ENCODE measurements at places on chromosomes 2 and 18.
A peak's percentile ranks its signal among the peaks of the same experiment; 100 is the strongest.

DNA sequence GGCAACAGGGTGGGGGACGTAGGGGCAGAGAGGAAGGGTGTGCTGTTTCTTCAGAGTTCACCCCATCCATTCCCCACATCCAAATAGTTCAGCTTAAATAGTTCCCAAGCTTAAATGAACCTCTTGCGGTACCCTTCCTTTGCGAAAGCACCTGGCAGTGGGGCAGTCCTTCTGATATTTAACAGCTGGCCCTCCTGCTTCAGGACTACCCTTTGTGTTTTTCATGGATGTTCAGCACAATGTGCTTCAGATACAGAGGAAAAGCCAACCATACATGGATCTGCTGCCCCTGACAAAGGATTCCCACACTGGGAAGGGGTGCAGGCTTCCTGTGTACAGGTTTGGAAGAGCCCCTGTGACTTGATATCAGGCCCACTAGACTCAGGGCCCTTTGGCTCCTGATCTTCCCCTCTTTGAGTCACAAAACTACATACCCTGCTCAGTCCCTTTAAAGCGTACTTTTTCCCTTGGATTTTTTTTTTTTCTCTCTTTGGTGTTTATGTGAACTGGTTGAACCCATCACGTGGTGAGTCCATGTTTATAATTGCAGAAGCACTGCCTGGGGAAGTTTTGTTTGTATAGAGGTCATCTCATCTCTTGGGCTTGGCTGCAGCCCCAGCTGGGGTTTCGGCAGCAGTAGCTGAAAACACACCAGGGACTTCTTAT lies 45.3 kb upstream of the IGFBP5 start:
- no peak for DNase-seq

- no peak for DNase-seq
Observed at GRCh38 chr2:37683241-37683640, 11.8 kb upstream of the CDC42EP3 start.

- DNase-seq: no peak
Observed at GRCh38 chr2:24203029-24203786, 28.4 kb downstream of the FAM228A start.

- DNase-seq: no peak
Observed at GRCh38 chr2:120323807-120324399, 22.0 kb upstream of the INHBB start.

- no peak for DNase-seq
Observed at GRCh38 chr2:131645177-131645765, 117.6 kb downstream of the CCDC74A start.

GRCh38 chr18:62558015-62558663 lies 35.3 kb downstream of the ZCCHC2 start:
- DNase-seq: no peak

GRCh38 chr2:9144617-9145016 lies 62.0 kb upstream of the ASAP2 start:
- DNase-seq: no peak

GRCh38 chr18:32255570-32255969 lies 65.7 kb downstream of the MEP1B start:
- no peak for DNase-seq

- no peak for DNase-seq
Observed at GRCh38 chr2:231395188-231396057, at the start of gene B3GNT7. Gene B3GNT7 (plus strand): TSS chr2:231395710. CDS start chr2:231395804, 94 bp downstream.

- DNase-seq: no peak
Observed at GRCh38 chr18:75393721-75394120, 33.8 kb downstream of the SMIM21 start.

DNA sequence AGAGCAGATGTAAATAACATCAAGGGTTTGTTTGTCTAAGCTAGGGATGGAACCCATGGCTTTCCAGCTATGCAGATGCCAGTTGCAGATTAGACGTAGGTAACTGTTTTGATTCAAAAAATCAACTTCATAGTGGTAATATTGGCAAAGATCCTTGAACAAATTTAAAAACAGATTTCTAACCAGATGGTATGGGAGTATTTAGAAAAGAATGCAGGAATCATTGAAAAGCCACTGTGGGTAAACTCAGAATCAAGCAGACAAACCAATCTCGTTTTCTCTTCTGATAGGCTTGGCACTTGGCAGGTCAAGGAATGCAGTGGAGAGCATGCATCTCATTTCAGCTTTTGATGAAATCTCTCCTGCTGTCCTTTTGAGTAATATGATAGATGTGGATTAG lies 377.5 kb downstream of the CLIP4 start:
- DNase-seq: no peak

GRCh38 chr2:220847589-220847988 lies 724.5 kb downstream of the EPHA4 start:
- DNase-seq: peak; percentile 93

- DNase-seq: peak; percentile 44
Observed at GRCh38 chr2:854460-854859, 96.2 kb upstream of the SNTG2 start.

DNA sequence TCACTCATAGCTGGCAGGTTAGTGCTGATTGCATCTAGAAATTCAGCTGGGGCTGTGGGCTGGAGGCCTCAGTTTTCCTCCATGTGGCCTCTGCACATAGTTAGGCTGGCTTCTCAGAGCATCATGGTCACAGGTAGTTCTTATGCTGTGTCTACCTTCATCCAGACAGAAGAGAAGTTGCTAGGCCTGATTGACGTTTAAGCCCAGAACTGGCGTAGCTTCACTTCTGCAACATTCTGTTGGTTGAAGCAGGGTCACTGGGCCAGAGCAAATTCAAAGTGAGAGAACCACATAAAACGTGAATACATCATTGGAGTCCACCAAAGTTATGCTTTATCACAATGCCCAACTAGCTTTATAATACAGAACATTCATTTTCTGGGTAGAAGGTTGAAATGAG lies 116.0 kb downstream of the SPP2 start:
- DNase-seq: no peak

GRCh38 chr2:1804865-1805264 lies 60.5 kb upstream of the PXDN start:
- DNase-seq: no peak

GRCh38 chr2:229296536-229296935 lies 25.4 kb upstream of the PID1 start:
- no peak for DNase-seq

- DNase-seq: no peak
Observed at GRCh38 chr2:191222952-191223351, 22.3 kb upstream of the MYO1B start.

- DNase-seq: peak; percentile 5
Observed at GRCh38 chr2:23360571-23361125, 24.3 kb upstream of the KLHL29 start.

- DNase-seq: peak; percentile 40
Observed at GRCh38 chr18:49560624-49561288, 1.1 kb upstream of the LIPG start.

DNA sequence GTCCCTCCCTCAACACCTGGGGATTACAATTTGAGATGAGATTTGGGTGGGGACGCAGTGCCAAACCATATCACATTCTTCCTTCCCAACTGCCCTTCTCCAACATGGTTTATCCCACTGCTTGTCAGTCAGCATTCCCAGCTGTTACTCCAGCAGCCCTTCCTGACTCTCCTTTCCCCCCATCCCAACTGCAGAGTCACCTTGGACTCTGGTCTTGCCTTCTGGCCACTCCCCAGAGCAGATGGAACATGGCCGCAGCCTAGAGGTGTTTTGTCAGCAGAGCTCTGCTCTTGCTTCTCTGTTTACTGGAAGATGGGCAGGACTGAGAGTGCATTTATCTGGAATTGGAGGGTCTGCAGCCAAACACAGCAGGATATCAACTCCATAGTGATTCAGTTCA lies 51.2 kb upstream of the MEX3C start:
- no peak for DNase-seq

- no peak for DNase-seq
Observed at GRCh38 chr2:103179798-103180197, 418.0 kb downstream of the TMEM182 start.

- peak; percentile 25 for DNase-seq
Observed at GRCh38 chr18:10128921-10129501, 215.2 kb downstream of the VAPA start.

- no peak for DNase-seq
Observed at GRCh38 chr2:211934811-211935210, 603.8 kb downstream of the ERBB4 start.

- peak; percentile 54 for DNase-seq
Observed at GRCh38 chr2:227853765-227854271, 17.6 kb upstream of the DAW1 start.

GRCh38 chr2:12870692-12871091 lies 154.0 kb downstream of the TRIB2 start:
- DNase-seq: peak; percentile 30

DNA sequence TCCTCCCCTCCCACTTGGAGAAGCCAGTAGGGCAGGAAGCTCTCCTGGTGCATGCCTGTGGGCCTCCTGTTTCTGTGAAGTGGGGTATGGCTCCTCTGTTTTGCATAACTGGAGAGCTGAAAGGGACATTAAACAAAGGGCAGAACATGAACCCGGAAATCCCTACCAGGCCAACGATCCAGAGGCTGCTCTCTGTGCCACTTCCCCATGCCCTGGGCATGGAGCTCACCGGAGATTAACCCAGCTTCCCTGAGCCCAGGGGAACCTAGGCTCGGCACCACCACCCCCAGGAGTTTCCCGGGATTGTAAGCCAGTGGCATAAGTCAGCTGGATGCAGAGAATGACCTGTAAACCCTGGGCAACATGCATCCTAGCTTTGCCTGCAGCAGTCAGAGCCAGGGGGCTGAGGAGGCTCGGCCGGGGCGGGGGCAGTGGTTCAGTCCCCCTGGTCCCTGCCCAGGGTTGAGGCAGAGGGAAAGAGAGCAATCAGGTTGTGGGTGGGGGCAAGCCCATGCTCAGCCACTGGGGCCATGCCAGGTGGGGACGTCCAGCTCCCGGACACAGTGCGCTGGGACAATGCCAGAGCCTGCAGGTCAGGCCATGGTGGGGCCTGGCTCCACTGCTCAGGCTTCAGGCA lies 49.5 kb downstream of the TIMM21 start:
- DNase-seq: no peak

DNA sequence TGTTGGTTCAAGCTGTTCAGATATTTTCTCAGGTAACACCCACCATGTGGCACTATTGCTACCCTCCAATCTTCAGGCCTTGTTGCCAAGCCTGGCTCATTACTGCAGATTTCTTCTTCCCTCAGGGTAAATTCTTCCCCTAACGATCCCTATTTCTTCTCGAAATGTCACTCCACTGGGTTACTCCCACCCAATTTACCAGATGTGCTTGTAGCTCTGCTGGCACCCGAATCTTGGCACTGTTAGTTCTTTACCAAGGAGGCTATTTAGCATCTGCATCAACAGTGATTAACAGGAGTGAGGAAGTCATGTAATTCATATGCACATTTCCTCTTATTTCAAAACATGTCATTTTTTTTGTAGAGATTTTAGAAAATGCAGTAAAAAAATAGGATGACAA lies 217.1 kb upstream of the CYRIA start:
- DNase-seq: no peak

DNA sequence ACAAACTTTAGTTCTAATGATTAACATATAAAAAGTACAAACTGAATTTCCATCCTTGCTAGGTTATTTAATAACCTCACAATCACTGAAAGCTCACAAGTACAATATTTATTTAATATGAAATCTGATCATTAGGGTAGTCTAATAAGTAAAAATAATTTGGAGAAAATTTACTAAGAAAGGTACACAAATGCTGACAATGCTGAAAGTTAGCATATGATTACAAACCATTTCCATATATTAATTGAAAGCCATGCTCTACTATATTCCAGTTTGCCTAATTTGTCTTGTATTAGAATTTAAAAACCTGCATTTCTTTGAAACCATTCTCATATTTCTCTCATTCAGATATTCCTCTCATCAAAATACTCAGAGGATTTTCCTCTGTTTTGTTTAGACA lies 8.2 kb upstream of the PEX13 start:
- DNase-seq: no peak

DNA sequence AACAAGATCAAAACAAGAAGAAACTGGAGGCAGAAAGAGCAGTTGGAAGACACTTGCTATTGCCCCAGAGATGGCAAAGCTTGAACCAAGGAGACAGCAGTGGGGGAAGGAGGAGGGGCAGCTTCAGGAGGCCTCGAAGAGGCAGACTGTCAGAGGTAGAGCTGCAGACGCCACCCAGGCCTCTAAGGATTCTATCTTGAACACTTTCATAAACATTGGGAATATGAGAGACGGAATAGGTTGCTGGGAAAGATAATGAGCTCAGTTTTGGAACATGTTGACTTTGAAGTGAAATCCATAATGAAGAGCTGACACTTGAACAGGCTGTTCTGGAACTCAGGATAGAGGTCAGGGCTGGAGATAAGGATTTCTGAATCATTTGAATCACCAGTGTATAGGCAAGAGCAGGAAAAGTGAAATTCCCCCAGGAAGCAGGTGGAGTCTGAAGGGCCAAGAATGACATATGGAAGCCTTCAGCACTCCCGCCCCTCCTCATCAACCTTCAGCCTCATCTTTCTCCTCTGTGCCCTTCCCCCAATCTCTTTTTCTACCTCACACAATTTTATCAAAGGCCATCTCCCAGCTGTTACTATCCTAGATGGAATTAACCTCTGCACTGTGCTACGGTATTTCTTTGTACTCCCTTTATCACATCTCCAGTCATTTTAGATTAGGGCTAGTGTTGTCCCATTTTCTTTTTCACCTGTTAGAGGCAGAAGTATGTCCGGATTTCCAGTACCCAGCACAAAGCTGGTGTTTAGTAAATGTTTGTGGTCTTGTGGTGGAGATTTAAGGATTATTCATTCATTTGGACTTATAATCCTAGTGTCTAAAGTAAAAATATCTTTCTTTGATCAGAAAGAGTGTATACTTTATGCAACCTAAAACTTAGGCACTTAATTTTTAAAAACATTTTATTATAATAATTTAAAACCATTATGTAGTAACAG lies 47.5 kb upstream of the RTN4 start:
- DNase-seq: peak; percentile 45

- DNase-seq: no peak
Observed at GRCh38 chr2:14535156-14535555, 97.4 kb upstream of the LRATD1 start.

- peak; percentile 75 for DNase-seq
Observed at GRCh38 chr18:32289483-32290075, 99.7 kb downstream of the MEP1B start.

DNA sequence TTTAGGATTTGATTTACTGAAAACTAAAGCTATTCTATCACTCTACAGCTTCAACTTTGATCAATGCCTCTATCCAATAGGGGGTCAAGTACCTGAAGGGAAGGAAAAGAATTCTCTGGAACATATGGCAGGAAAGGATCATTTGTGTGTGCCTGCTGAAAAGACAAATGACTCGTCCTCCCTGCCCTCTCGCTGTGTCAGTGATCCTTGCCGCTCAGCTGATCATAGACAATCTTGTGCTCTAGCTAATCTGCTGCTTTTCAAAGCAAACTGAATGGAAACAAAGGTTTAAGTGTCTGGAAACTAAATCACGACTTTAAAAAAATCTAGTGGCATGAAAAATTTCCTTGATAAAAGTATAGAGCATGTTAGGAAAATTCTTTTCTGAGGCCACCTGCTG lies 75.6 kb upstream of the CPO start:
- no peak for DNase-seq

GRCh38 chr2:200494048-200494447 lies 15.8 kb downstream of the KCTD18 start:
- no peak for DNase-seq

GRCh38 chr2:88903749-88904353 lies 212.4 kb downstream of the RPIA start:
- peak; percentile 58 for DNase-seq

- peak; percentile 30 for DNase-seq
Observed at GRCh38 chr18:506264-506663, 5.8 kb upstream of the COLEC12 start.
